ENCODE measurements at places on chromosomes 3 and 15. TPM values are rescaled to one million over a fixed set of nuclear protein-coding genes. Genes with fewer than 3 reads are reported as not detected.

DNA sequence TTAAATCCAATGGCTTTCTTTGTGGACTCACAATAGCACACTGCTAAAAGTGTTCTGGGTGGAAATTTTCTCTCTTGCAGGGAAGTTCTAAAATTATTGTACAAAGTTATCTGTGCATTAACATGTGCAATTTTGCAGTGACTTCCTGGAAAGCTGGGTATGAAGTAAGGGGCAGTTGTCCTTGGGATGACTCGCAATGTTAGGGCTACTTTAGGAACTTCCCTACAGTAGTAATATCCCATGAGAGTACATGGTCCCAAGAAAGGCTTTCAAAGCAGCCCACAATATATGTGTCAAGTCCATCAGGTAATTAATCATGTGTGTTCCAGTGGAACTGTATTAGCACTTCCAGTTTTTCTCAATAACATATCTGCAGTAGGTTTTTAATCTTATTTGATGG lies 201.0 kb upstream of the UBE2E2 start:
- DNase-seq: no peak

- no peak for DNase-seq
Observed at GRCh38 chr3:133443649-133444422, 44.0 kb downstream of the BFSP2 start.

DNA sequence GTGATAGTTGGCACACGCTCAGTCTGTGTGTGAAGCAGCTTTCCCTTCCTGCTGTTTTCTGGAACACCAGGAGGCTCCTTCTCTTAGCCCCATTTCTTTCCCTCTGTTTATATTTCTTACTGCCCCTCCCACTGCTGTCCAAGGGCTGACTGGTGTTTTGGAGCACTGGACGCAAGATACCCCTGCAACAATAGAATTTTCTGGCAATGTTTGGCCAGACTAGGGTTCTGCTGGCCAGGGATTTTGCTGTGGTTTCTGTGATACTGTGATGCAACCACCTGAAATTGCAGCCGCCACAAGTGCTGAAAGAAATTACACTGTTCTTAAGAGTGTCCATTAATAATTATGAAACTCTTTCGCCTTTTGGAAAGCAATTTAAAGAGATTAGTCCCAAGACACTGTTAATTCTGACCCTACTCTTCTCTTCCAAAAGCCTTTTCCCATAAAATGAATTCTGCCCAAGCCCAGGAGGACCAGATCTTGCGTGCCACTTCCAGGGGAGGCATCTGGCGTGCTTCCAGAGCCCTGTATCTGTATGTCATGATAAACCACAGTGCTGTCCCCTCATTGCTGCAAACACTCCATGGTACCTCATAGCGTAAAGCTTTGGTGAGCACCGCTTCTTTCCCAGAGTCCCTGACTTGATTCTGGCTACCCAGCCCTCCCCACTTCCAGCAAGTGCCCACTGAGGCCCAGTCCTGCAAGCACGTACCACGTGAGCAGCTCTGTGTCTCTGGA lies 159.4 kb upstream of the CHRM5 start:
- no peak for DNase-seq

- DNase-seq: no peak
Observed at GRCh38 chr3:47762233-47762632, 19.5 kb downstream of the SMARCC1 start.

DNA sequence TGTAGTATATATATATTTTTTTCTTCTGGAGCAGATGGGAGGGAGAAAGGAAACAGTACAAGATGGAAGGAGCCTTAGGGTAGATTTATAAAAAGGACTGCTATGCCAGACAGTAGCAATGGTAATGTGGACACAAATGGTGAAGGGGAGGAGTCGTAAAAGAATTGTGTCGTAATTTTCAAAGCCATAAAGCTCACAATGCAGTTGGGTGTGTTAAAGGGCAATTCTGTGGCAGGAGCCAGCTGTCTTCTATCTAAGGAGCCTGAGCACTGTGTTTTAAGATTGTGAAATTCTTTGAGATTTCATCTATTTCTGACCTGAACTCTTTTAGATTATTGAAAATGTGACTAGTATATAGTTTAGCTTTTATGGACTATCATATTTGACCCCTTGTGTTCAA lies 58.9 kb downstream of the CNOT10 start:
- DNase-seq: no peak

Gene COL8A1
- 102 TPM for polyA plus RNA-seq
